SK-N-SH (cell line): ENCODE measurements at places on chromosomes 1 and 21. TPM values are rescaled to one million over a fixed set of nuclear protein-coding genes. Genes with fewer than 3 reads are reported as not detected.

The PODN gene
- 2.0 and 2.9 TPM in 2 replicates for polyA plus RNA-seq

The COPA gene
- polyA plus RNA-seq = 91.4 and 122 TPM in 2 replicates

The SDE2 gene
- 10.1 and 15.1 TPM in 2 replicates for polyA plus RNA-seq

The PADI6 gene
- polyA plus RNA-seq = not detected in 2 replicates

The PDC gene
- not detected in 2 replicates for polyA plus RNA-seq

The SASS6 gene
- polyA plus RNA-seq = 0.48 and 0.58 TPM in 2 replicates

The LAMC1 gene
- 90.4 and 101 TPM in 2 replicates for polyA plus RNA-seq

The AGO4 gene
- 4.8 and 6.6 TPM in 2 replicates for polyA plus RNA-seq

The RCSD1 gene
- polyA plus RNA-seq = 0.02 and 0.03 TPM in 2 replicates

The PHGDH gene
- polyA plus RNA-seq = 30.2 and 30.9 TPM in 2 replicates

The SPRR2A gene
- polyA plus RNA-seq = not detected in 2 replicates

The RAB29 gene
- polyA plus RNA-seq = 9.2 and 9.8 TPM in 2 replicates

The CHIT1 gene
- polyA plus RNA-seq = not detected in 2 replicates

The PCAT6 gene
- polyA plus RNA-seq = 5.1 and 6.9 TPM in 2 replicates

The FAM167B gene
- 1.2 and 1.6 TPM in 2 replicates for polyA plus RNA-seq

The POLR3C gene
- polyA plus RNA-seq = 34.1 and 40.9 TPM in 2 replicates

The HES5 gene
- polyA plus RNA-seq = 0.03 and 0.05 TPM in 2 replicates

The MYBPHL gene
- polyA plus RNA-seq = 0.07 TPM in 1 of 2 replicates, not detected in the other

The SDHC gene
- polyA plus RNA-seq = 195 and 341 TPM in 2 replicates

The AADACL4 gene
- polyA plus RNA-seq = 0.32 and 0.59 TPM in 2 replicates

The PDPN gene
- not detected in 2 replicates for polyA plus RNA-seq

The LCE6A gene
- polyA plus RNA-seq = not detected in 2 replicates

The OR2T35 gene
- not detected in 2 replicates for polyA plus RNA-seq

The PPP2R5A gene
- 5.4 and 6.1 TPM in 2 replicates for polyA plus RNA-seq

The C4BPB gene
- not detected in 2 replicates for polyA plus RNA-seq

The LRRC53 gene
- polyA plus RNA-seq = not detected in 2 replicates

The NCF2 gene
- polyA plus RNA-seq = 2.0 and 6.0 TPM in 2 replicates

The LCE2C gene
- polyA plus RNA-seq = not detected in 2 replicates

The S100A3 gene
- polyA plus RNA-seq = 11.8 and 13.1 TPM in 2 replicates

The WNT3A gene
- polyA plus RNA-seq = not detected in 2 replicates

The OR10X1 gene
- not detected in 2 replicates for polyA plus RNA-seq

The CFAP57 gene
- 0.36 and 0.60 TPM in 2 replicates for polyA plus RNA-seq

The SLC25A44 gene
- 28.5 and 40.2 TPM in 2 replicates for polyA plus RNA-seq

The HSD3B2 gene
- polyA plus RNA-seq = not detected in 2 replicates

The AMY2B gene
- polyA plus RNA-seq = 1.5 and 2.8 TPM in 2 replicates

The MAP3K21 gene
- 0.33 and 0.42 TPM in 2 replicates for polyA plus RNA-seq

The KIF14 gene
- 1.2 and 1.4 TPM in 2 replicates for polyA plus RNA-seq

The MNDA gene
- not detected in 2 replicates for polyA plus RNA-seq

The SPATC1L gene
- polyA plus RNA-seq = 4.8 and 8.3 TPM in 2 replicates
